ENCODE measurements at places on chromosomes 12 and 14.

GRCh38 chr14:63896278-63896720, 43.5 kb downstream of the SYNE2 start:
- no peak for DNase-seq

DNA sequence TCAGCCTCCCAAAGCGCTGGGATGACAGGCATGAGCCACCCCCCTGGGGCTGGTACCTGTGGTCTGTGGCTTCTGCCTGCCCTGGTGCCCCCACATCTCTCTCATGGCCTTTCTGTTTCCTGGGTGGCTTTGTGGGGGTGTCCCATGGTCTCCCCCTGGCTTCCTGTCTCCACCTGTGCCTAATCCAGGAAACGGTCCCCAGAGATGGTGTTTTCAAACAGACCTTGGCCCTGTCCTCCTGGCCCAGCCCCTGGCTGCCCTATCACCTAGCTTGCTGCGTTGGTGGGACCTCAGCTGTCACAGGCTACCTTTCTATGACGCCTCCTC, 18.1 kb downstream of the MEG3 start:
- DNase-seq, result no peak

GRCh38 chr12:120539303-120539702, 5.1 kb downstream of the RNF10 start:
- DNase-seq, result peak; percentile 13

GRCh38 chr14:71142375-71143038, 235.2 kb downstream of the PCNX1 start:
- no peak for DNase-seq

DNA sequence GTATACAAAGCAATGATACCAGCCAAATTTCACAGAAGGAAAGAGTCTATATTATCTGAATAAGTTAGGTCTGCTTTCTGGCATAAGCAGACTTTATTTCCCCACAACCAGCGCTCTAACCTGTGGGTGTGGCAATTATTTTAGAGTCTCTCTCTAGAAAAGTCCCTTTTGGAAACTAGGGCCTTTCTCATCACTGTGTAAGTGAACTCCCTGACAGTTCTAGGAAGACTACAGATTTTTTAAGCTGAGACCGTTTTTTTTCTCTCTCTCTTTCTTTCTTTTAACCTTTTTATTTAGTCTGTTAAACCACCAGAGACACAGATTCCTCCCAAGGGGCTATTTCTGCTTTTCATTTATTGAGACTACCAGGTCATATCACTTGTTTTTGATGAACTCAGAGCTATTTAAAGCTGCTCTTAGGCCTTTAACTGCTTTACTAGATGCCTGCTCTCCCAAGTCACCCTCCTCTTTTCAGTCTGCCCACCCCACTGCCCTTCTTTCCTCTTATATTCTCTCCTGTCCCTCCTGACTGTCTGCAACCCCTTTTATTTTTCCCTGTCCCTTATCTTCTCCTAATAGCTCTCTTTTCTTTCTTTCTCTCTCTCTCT, 69.2 kb upstream of the ARHGAP5 start:
- no peak for DNase-seq

DNA sequence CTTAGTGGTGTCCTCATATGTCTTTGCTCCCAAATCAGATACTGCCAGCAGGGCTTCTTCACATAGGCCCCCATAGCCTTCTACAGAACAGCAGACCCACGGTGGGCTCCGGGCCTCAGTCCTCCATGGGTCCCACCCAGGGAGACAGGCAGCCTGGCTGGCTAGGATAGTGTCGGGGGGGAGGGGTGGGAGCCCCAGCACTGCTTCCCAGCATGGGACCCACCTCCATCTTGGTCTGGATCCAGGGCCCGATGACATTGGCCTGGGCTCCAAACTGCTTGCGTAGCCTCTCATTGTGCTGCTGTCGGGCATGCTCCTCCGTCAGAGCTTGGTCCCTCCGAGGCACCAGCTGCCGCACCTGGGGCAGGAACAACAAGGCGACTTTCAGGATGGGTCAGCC, 89.4 kb upstream of the ZFP36L1 start:
- no peak for DNase-seq

- DNase-seq, result no peak
These were observed 11.9 kb downstream of the PLD4 start for GRCh38 chr14:104936361-104937155.

DNA sequence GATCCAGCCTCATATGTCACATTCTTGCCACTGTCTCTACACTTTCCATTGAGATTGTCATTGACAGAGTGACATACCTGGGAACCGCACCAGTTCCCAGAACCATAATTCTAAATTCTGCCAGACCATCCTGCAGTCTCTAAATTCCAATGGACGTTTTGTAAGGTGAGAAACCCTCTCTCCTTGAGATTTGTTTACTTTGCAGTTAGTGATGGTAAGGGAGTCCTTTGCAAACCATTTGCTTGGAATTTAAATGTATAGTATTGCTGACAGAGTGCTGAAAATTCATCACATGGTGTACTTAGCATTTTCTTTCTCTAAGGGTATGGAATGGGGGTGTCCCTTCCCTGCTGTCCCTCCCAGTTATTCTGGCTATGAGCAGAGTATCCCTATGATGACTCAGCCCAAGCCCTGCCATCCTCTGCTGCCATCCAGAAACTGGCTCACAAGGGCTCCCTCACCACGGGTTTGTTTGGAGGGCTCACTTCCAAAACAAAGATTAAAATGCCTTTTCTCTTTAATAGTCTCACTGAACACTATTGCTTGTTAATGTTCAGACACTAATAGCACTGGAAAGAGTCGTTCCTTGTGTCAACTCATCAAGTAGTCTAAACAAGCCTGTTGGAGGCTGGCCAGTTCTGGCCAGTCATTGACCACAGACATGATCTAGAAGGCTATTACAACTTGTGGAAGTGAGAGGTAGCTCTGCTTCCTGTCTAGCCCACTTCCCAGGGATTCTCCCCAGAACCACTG, 129.0 kb upstream of the HMGA2 start:
- no peak for DNase-seq

GRCh38 chr12:50580436-50580835, 75.7 kb downstream of the DIP2B start:
- DNase-seq, result no peak

- DNase-seq, result no peak
These were observed 13.4 kb downstream of the CKAP4 start for GRCh38 chr12:106234449-106234848.

DNA sequence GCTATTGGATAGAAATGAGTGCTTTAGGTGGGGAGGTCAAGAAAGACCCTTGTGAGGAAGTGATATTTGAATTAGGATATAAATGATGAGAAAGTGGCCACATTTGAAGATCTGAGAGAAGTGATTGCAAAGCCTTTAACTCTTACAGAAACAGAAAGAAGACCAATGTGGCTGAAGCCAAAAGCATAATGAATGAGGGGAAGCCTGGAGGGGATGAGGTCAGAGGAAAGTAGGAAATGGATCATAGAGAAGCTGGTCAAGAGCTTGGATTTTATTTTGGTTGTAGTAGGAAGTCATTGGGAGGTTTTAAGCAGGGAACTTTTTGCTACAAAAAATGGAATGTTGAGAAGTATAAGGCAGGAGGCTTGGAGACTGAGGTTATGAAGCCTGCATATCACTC, 3.5 kb upstream of the GYS2 start:
- no peak for DNase-seq

DNA sequence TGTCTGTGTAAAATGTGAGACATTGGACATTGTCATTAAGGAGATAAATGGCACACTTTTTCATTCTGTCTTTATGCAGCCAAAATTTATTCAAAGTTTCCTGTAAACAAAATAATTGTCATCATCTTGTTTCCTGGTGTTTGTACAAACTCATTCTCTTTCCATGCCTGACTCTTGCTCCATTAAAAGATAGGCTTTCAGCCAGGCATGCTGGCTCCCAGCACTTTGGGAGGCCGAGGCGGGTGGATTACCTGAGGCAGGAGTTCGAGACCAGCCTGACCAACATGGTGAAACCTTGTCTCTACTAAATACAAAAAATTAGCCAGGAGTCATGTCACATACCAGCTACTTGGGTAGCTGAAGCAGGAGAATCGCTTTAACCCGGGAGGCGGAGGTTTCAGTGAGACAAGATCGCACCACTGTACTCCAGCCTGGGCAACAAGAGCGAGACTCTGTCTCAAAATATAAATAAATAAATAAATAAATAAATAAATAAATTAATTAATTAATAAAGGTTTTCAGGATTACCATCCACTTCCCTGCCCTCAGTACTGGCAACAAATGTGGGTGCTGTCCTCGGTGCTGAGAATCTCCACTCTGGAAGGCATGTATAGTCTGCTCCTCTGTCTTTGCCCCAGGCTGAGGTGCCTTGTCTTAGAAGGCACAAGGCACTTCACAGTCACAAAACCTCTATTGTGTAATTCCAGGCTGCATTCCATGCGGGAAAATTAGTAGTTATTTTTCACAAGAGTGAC, 83.2 kb downstream of the PAH start:
- DNase-seq, result no peak

DNA sequence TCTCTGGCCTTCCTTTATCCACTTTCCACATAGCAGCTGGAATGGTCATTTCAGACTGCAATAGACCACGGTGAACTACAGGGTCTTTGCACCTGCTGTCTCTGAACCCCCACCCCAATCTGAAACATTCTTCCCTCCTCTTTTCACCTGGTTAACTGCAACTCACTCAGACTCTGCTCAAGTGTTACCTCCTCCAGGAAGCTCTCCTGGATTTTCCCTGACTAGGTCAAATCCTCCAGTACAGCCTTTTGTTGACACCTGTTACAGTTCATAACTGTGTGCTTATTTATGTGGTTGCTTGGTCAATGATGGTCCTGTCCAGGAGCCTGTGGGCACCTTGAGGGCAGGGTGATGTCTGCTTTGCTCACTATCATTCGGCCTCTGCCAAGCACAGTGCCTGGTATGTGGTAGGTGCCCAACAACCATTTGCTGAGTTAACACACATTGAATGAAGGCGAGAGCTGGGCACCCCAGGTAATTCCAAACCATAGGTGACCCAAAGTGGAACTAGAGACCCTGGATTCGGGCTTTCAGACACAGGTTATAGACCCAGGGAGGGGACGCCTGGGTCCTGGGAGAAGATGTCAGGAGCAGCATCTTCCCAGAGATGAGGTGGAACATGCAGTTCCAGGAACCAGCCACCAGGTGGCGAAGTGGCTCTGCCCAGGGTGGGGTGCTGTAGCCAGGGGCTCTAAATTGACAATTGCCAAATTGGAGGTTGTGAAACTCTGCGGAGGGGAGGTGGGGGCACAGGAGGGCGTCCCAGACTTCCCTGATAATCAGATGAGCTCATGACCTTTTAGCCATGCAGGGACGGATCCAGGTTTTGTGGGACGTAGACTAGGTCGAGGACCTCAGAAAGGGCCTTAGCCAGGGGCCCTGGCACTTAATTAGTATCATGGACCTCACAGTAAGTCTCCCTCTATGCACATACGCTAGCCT, 28.1 kb downstream of the TRPV4 start:
- DNase-seq, result peak; percentile 73

GRCh38 chr12:1360441-1361210, 233.8 kb downstream of the FBXL14 start:
- DNase-seq, result no peak

DNA sequence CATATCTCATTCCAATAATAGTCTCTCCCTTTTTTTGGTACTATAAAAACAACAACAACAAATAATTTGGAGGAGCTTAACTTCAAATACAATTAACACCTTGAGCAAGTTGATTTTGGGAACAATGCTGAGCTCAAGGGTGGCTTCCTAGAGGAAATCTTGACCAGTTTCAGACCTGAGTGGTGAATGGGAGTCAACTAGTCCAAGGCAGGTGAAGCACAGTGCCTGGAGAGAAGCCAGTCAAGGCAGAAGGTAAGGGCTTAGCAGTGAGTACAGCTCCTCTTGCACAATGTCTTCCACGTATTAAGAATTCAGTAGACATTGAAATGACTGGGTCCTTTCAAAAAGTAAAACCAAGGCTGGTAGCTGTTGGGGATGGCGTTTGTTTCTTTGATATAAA, 444.8 kb downstream of the ATP23 start:
- DNase-seq, result no peak

DNA sequence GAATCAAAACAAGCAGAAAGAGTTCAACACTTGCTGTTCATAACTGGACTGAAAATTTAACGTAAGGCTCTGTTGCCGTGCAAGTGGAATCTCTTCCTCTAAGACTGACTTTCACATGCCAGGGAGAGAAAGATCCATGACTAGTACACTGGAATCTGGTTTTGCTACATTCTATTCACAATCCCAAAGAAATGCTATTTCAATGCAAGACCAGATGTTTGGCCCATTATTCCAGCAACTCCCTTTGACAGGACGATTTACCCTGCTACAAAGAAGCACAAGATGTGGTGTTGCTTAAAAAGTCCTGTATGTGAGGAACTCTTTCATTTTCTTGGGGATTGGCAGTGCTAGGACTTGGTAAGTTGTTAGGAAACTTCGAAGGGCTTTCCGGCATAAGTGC, 17.4 kb downstream of the RFC5 start:
- no peak for DNase-seq

DNA sequence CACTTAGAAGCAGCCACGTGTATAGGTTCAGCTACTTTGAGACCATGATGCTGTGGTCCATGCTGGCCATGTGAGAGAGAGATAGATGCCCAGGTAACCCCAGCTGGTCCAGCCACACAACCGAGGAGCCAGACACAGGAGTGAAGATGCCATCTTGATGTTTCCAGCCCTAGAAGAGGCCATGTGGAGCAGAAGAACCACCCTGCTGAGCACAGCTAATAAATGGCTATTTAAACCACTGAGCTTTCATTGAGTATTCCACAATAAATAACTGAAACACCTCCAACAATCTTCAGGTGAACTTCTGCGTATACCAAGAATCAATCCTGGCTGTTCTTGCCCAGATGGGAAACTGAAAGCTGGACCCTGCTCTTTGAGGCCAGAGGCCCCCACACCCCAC, 84.0 kb upstream of the GSC start:
- no peak for DNase-seq

GRCh38 chr12:106122004-106122403, 16.8 kb downstream of the NUAK1 start:
- no peak for DNase-seq

DNA sequence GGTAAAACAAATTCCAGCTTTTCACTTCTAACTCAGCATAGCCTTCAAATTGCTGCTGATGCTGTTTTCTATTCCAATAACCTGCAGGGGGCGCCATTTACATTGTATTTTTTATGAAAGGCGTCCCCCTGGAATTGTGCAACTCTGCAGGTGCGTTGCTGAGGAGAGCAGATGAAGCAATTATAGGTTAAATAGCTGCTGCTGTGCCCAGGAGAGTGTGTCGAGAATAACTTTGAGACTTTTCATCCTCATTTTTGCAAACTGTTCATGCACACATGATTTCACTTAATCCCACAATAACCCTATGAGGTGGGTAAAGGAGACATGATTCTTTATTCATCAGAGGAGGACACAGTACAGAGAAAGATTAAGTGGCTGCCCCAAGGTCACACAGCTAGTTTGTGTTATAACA, 75.7 kb downstream of the MYRFL start:
- peak; percentile 54 for DNase-seq

GRCh38 chr12:52323001-52323400, 1.8 kb upstream of the KRT83 start:
- DNase-seq, result no peak

DNA sequence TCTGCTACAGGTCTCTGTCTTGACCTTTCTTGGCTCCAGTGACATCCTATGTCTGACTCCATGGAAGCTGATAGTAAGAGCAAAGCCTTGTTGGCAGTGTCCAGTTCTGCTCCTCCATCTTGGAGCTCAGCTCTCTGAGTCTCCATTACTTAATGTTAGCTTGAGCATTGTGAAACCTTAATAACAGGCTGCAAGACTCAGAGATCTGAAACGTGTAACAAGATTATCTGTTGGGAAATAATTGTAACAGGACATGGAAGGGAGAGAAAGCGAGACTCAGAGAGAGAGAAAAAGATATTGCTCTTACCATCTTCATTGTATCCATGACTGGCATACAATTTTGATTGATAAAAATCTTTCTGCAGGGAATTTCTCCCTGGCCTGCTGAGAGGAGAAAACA, 1365.7 kb downstream of the AACS start:
- DNase-seq, result no peak

- no peak for DNase-seq
These were observed 35.3 kb downstream of the MSRB3 start for GRCh38 chr12:65313719-65314317.

Data from activated naive CD4-positive, alpha-beta T cell treated with Interleukin-2 at 50 U/mL for 16 hours (primary cell).